Fibroblast of mammary gland (primary cell): ENCODE measurements at places on chromosomes 13 and 19.

GRCh38 chr19:4722671-4723594 is 709 bp downstream of the DPP9 start:
- DNase-seq = peak; percentile 66

DNA sequence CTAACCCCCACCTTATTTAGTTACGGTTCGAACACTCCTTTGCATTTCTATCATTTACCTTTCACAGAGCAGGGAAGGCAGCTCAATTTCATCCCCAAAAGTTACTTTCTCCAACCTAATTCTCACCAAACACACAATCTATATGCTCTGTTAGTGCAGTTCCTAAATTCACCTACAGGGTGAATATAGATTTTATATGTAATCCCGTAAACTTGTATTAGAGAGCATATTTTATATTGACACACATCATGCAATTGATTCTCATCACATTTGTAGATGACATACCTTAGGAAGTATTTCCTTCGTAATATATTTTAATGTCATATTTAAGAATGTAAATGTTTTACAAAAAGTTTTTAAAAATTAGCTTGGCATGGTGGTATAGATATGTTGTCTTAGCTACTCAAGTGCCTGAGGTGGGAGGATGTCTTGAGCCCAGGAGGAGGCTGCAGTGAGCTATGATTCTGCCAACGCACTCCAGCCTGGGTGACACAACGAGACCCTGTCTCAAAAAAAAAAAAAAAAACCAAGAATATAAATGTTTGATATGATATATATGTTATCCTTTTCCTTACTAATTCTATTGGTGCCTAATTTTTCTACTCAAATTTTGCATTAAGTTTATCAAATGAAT is 57.3 kb upstream of the TNFRSF19 start:
- no peak for DNase-seq

DNA sequence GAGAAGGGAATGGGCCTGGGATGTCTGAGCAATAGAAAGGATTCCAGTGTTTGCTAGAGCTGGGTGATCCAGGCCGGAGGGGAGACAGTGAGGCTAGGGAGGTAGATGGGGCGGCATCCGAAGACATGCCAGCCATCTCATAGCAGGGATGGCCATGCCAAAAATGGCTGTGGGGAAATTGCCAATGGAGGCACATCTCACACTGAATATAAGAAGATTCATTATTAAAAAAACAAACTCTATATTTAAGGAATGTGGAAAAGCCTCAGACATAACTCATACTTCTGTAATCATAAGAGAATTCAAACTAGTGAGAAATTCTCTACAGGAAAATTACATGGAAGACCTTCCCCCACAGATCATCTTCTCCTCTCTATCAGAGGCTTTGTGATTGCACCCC is 289.2 kb downstream of the FGF9 start:
- DNase-seq = no peak

DNA sequence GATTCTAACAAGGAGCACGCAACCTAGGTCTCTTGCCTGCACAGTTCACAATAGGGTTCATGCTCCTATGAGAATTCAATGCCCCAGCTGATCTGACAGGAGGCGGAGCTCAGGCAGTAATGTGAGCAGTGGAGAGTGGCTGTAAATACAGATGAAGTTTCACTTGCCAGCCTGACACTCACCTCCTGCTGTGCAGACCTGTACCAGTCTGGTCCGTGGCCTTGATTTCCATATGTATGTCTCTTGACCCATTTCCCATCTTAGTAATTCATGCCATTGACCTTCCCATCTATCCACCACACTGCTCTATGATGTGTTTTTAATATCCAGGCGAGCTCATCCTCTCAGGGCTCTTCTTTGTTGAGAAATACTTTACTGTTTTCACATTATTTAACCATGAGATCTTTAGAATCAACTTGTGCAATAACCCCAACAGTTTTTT is 95.2 kb downstream of the LRCH1 start:
- DNase-seq = peak; percentile 69

DNA sequence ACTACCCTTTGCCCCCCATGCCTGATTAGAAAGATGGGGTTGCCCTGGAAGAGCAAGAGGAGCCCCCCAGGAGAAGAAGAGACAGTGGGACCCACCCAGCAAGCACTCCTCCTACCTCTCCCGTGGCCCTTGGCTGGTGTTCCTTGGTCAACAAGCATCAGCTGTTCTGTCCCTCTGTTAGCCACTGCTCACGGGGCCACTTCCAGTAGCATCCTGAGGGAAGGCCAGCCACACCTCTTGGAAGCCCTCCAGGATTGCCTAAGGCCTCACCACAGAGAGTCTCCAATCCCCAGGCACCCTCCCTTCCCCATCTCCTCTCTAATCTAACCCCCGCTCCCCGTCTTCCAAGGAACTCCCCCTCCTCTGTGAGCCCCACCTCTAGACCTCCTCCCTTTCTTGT is 15.1 kb upstream of the DPP9 start:
- DNase-seq = peak; percentile 22

GRCh38 chr19:8552810-8553209 is 24.4 kb downstream of the MYO1F start:
- peak; percentile 60 for DNase-seq

- DNase-seq = no peak
These were observed 92.9 kb downstream of the SOX1 start for GRCh38 chr13:112159575-112160547.
